Naive thymus-derived CD8-positive, alpha-beta T cell (primary cell): ENCODE measurements at places on chromosomes 5 and 9.
A peak's percentile ranks its signal among the peaks of the same experiment; 100 is the strongest.

DNA sequence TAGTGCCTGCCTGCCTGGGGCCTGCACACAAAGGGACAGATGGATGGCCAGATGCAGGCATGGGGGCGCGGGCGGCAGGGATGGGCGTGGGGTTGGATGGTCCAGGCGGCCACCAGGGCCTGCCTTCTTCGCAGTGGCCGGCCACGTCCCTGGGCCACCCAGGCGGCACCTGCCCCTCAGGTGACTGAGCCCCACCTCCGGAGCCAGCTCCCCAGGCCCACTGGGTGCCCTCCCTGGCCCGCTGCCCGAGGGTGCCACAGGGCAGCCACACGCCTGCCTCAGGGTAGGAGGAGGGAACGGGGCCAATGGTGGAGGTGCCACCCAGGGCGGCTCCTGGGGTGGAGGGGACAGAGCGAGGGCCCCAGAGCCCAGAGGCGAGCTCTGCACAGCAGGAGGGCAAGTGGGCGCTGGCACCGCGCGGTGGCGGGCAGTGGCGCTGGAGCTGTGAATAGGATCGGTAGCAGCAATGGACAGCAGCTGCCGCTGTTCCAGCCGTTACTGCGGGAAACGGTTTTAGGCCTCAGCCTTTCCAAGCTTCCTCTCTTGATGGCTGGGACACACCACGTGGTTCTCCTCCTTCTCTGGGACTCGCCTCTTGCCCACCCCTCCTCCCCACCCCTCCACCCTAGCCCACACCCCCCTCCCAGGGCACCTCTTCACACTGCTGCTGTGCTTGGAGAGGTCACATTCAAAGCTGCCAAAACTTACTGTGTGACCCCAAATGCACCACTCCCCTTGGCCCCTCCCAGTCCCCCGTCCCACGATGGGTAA, 19.1 kb downstream of the LHX3 start:
- no peak for DNase-seq

DNA sequence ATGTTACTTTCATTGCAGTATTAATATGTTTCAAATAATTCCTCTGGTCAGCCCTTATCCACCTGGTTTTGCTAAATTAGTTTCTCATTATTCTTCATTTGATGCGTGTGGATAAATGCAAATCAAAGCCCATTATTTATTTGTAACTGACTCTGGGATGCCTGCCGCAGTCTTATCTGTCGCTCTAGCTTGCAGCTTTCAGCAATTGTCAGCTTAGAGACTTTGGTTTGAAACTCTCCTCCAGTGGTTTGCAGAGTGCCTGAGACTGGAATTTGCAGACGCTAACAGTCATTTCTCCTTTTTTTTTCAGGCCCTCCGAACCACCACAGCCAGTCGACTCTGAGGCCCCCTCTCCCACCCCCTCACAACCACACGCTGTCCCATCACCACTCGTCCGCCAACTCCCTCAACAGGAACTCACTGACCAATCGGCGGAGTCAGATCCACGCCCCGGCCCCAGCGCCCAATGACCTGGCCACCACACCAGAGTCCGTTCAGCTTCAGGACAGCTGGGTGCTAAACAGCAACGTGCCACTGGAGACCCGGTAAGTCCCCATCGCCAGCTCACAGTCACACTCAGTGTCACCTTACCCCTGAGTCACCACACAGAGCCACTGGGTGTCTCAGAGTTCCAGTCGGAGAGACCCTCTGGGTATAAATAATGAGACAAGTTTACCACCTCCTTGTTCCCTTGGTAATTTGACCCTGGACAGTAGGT, 339.0 kb upstream of the WWC1 start:
- DNase-seq: no peak

GRCh38 chr9:29866556-29866955, 2293.3 kb upstream of the C9orf72 start:
- DNase-seq: peak; percentile 18

DNA sequence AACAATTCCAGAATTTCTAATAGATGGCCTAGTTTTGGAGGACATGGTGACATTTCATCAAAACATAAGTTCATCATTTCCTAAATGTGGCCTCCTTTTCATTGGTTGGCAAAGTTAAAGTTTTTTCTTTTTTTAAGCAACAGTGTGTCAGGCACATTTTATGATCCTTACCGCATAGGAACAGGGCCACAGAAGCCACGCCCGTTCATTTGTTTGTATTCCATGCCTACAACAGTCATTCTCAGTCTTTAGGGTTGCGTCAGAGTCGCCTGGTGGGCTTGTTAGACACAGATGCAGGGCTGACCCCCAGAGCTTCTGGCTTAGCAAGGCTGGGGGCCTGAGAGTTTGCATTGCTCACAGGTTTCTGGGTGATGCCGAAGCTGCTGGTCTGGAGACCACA, 130.2 kb downstream of the HSD17B3 start:
- DNase-seq: no peak

DNA sequence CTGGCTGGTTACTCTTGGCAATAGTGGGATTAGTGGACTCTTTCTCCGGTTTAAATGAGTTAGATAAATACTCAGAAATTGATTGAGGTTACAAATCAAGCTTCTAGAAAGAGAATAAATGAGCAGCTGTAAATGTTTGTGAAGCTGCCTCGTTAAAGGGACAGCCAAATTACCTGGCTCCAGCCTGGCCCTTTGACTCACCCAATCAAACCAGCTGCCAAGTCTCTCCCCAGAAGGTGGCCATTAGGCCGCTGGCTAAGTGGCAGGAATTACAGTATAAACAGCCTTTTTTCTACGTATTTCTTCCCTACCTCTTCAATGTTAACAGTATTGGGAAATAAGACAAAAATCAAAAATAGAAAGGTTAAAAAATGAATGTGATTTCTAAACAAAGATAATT, 46.0 kb upstream of the SRFBP1 start:
- no peak for DNase-seq

- no peak for DNase-seq
Observed at GRCh38 chr9:125446561-125447094, 185.0 kb downstream of the GAPVD1 start.

GRCh38 chr5:147674411-147674810, 108.1 kb downstream of the JAKMIP2 start:
- no peak for DNase-seq

DNA sequence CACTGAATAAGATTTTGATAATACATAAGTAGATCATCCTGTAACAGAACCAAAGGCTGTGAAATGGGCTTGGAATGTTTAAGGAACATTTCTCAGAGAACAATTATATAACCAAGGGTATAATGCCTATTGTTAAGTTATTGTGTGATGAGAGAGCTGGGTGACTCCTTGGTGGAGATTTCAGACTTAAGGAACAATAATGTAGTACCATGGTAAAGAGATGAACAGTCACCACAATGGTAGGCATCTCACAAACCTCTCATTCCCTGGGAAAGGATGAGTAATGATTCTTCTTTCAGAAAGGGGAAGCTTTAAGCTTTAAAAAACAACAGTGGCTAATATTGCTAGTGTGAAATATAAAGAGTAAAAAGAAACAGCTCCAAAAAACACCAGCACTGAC, 147.4 kb downstream of the TRIM36 start:
- no peak for DNase-seq

DNA sequence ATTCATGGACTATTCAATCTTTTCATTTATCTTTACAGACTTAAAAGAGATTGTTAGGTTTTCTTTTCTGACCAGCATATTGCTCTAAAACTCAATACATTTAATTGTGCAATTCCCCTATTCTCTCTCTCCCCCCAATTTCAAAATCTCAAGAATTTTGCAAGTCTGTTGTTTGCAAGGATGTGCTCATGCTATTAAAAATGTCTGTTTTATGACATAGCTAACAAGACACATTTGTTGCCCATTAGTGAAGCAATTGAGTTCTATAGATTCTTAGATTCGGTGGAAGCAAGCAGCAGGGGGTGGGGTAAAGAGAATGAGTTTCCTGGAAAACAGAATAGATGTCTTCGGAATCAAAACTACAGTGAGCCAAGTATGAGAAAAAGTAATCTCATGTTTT, 8.5 kb upstream of the CSNK1A1 start:
- no peak for DNase-seq

DNA sequence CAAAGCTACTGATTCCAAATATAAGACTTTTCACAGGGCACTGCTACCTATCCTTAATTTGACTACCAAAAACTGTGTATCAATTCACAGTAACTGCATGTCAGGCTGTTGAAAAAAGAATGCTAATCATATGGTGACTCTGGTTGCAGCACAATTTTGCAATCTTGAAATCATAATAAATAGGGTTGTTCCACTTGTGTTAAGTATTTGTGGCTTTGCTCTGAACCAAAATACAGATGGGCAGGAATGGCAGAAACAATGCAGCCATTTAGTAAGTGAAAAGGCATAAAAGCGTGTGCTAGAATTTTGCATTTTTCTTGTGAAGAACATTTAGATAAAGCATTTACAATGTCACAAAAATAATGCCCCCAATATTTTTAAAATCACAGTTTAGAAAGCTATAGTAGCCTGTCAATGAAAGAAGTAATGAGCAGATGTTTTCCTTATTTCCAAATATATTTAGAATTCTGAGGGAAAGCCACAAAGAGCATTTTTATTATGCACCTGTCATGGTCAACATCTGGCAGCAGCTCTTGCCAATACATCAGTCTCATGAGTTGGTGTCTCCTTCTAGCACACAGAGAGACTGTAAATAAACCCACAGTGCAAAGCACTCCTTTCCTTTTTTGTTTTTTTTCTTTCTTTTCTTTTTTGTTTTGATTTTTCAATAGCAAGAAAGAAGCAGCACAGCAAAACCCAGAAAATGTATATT, 54.8 kb upstream of the PAM start:
- DNase-seq: no peak

- no peak for DNase-seq
Observed at GRCh38 chr5:65172486-65173129, 309.1 kb downstream of the ADAMTS6 start.

GRCh38 chr5:59317023-59317773, 576.3 kb downstream of the PDE4D start:
- DNase-seq: no peak

- DNase-seq: no peak
Observed at GRCh38 chr9:133971121-133971951, 20.8 kb downstream of the VAV2 start.

GRCh38 chr9:129326061-129327005, 148.3 kb upstream of the IER5L start:
- no peak for DNase-seq

- no peak for DNase-seq
Observed at GRCh38 chr9:110199643-110200042, 8.3 kb downstream of the C9orf152 start.

GRCh38 chr5:77337686-77338085, 127.2 kb downstream of the PDE8B start:
- DNase-seq: no peak

DNA sequence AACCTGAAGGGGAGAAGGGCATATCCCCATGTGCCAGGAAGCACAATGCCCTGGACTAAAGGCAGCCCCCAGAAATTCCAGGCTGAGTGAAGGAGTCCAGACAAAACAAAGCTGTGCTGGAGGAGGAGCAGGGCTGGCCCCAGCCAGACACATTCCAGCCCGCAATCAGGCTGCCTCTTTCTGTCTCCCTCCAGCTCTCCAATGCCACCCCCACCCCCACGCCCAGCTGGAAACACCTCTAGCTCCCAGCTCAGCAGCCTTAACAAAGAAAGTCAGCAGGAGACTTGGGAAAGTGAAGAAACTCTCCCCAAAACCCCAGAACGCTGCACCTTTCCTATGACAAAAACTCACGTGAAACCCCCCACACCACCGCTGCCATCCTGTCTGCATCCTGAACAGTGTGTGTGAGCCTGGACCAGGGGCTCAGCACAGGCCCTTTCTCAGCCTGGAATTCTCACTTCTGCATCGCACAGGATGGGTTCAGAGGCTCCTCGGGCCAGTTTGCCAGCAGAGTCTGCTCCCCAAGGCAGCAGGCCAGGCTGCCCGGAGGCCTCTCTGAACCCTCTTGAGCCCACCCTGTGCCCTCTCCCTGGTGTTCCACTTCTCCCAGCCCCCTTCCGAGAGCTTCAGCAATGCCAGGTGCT, 96.2 kb upstream of the ICE1 start:
- no peak for DNase-seq

DNA sequence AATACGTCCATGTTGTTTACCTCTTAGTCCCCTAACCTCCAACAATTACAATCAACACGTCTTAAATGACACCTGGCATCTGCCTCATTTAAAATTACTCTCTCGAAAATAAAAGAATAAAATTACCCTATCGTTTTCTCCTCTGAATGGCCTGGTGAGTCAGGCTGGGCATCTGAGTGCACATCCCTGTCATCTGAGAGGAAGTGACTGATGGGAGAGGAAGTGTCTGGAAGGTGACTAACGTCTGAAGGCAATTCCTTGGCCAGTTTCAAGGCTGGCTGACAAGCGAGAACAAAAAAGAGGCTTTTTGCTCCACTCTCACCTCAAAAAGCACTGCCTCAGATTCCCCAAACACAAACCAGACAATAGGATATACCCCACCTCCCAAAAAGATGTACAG, 57.7 kb downstream of the MAPKAP1 start:
- DNase-seq: no peak

- no peak for DNase-seq
Observed at GRCh38 chr5:93741136-93741811, at the start of gene POU5F2. POU5F2 (minus strand) TSS chr5:93741600; CDS start chr5:93741563, 37 bp downstream.

- no peak for DNase-seq
Observed at GRCh38 chr5:145548097-145548496, 287.0 kb downstream of the PRELID2 start.

GRCh38 chr9:6562871-6563430, 82.6 kb downstream of the GLDC start:
- DNase-seq: no peak

GRCh38 chr9:98778711-98779530, 17.4 kb downstream of the ANKS6 start:
- no peak for DNase-seq

- no peak for DNase-seq
Observed at GRCh38 chr5:6819521-6819920, 106.3 kb downstream of the TENT4A start.

- DNase-seq: no peak
Observed at GRCh38 chr5:42665857-42666256, 90.8 kb upstream of the CCDC152 start.

DNA sequence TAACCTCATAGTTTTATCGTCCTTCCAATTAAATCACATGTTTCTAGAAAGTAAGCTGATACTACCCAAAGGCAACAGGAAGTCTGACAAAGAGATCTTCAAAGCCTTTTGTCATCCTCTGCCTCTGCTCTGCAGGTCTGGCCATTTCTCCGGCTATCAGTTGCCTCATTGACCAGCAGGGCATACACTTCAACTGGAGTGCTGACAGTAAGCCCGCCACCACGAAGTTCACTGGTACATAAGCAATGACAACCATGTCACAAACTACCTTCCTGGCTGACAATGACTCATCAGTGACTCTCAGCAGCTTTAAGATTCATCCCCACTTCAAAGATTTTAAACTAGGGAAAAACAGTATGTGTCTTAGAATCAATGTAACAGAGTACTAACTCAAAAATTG, 20.6 kb downstream of the SPTLC1 start:
- no peak for DNase-seq

- DNase-seq: no peak
Observed at GRCh38 chr5:79974886-79975285, 16.2 kb downstream of the MTX3 start.

DNA sequence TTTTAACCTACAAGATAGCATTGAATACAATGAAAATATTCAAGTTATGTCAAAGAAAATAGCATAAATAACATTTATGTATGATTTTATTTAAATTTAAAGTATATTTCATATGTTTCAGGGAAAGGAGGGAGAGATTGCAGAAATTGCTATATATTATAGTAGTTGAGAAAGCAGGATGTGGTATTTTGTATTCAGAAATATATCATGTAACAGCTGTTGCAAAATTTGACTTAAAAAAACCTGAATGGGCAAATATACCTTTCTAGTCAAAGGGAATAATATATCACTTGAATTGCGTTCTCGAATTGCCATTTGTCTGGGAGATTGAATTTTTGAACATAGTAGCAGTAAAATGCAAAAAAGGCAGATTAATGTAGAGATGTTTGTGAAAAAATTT, 80.6 kb downstream of the PAM start:
- no peak for DNase-seq
